Activated naive CD4-positive, alpha-beta T cell treated with Interleukin-2 at 50 U/mL for 16 hours (primary cell): ENCODE measurements at places on chromosomes 7 and 10.
A peak's percentile ranks its signal among the peaks of the same experiment; 100 is the strongest.

- DNase-seq = no peak
Observed at GRCh38 chr7:28687537-28687936, 270.6 kb downstream of the TRIL start.

- no peak for DNase-seq
Observed at GRCh38 chr7:111129435-111129834, 38.5 kb downstream of the LRRN3 start.

DNA sequence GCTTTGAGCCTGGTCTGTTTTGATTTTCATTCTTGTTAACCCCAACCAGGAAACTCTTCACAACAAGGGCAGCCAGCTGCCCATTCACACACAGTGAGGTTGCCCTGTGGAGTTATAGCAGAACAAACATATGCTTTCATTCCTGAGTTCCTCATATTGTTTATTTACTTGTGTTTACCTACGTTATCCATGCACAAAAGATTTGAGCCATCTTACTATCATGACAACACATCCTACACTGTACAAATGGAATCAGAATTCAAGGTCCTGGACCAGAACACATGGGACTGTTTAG, 21.7 kb upstream of the BMPER start:
- no peak for DNase-seq

DNA sequence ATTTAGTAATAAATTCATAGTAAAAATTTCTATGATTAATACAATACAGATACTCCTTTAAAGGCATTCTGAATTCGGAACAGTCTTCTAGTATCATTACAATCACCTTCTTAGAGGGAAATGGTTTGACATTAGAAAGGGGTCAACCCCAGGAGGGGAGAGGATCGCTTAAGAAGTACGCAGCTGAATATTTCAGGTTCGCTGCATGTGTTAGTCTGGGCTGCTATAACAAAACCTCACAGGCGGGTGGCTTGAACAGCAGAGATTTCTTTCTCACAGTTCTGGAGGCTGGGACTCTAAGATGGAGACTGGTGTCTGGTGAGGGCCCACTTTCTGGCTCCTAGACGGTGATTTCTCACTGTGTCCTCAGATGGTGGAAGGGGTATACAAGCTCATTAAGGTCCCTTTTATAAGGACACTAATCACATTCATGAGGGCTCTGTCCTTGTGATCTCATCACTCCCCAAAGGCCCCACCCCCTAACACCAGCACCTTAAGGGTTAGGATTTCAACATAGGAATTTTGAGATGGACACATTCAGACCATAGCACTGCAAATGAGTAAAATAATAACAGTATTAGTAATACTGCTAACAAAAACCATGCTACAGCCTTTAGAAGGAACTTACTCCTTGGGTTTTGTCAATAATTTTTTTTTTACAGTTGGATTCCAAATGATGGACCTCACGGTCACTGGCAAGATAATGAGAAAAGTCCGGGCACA, 34.0 kb downstream of the GNA12 start:
- no peak for DNase-seq

- no peak for DNase-seq
Observed at GRCh38 chr7:25891591-25891990, 260.4 kb upstream of the NFE2L3 start.

DNA sequence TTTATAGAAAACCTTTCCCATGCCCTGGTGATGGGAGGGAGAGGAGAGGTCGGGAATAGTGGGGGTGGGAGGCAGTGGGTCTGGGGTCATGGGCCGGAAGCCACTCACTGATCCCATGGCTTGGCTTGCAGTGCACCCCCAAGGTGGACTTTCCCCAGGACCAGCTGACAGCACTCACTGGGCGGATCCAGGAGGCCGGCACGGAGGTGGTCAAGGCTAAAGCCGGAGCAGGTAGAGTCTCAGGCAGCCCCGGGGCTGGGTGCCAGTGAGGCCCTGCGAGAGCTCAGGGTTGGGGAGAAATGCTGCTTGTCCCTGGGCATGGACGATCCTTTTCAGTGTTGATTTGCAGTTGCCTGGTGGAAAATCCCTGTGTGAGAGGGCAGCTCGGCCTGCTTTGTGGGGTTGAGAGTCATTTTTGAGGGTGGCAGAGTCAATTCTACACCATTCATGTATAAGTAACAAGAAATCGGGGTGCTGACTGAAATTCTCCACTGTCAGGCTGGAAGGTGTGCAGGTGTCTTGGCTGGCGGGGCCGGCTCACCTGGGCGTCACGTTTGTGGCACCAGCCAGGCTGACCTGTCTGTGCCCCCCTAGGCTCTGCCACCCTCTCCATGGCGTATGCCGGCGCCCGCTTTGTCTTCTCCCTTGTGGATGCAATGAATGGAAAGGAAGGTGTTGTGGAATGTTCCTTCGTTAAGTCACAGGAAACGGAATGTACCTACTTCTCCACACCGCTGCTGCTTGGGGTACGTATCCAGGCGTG, 16.5 kb downstream of the MDH2 start:
- no peak for DNase-seq

- DNase-seq = peak; percentile 21
Observed at GRCh38 chr7:12570534-12571461, at the start of gene SCIN. TSS of gene SCIN (plus strand) at chr7:12570720. CDS start at chr7:12570787, 67 bp downstream.

GRCh38 chr10:24455447-24455846, 246.5 kb downstream of the KIAA1217 start:
- no peak for DNase-seq

DNA sequence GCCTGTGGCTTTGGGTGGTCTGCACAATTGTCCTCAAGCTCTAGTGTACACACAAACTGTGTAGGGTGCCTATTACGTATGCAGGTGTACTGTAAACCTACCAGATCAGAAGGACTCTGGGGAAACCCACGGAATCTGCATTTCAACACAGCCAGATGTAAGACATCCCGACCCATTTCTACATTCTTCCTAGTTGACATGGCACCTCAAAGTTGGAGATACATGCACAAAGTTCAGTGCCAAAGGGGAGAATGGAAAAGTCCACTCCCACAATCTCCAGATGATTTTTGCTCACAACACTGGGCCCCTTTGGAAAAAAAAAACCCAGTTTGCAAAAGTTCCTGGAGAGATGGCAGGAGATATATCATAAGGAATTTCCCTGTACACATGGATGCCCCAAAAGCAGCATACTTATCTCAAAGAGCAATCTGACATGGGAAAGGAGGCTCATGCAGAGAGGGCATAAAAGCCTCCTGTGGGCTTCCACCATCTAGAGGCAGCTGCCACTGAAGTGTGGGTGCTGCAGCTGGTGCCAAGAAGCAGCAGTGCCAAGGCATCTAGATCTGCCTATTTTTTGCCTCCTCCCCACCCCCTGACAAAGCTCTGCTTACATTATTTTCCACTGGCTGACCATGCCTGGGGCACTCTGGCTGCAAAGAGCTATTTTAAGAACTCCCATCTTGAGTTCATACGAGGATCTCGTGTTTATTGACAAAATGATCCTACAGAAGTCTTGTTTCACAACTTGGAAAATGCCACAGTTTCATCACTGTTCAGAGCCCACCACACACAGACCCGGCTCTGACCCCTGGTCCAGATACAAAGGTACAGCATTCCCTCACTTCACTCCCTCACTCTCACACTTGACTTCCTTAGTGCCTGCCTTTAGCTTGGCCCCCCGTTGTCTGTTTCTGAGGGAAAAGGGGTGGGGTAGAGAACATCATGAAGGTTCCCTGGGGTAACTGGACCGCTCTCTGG, 12.9 kb downstream of the TECTB start:
- DNase-seq = no peak

- DNase-seq = peak; percentile 56
Observed at GRCh38 chr7:5532536-5533335, 109.1 kb upstream of the TNRC18 start.

- no peak for DNase-seq
Observed at GRCh38 chr7:48301201-48301600, 129.9 kb downstream of the ABCA13 start.

- no peak for DNase-seq
Observed at GRCh38 chr10:24440817-24441797, 232.2 kb downstream of the KIAA1217 start.

DNA sequence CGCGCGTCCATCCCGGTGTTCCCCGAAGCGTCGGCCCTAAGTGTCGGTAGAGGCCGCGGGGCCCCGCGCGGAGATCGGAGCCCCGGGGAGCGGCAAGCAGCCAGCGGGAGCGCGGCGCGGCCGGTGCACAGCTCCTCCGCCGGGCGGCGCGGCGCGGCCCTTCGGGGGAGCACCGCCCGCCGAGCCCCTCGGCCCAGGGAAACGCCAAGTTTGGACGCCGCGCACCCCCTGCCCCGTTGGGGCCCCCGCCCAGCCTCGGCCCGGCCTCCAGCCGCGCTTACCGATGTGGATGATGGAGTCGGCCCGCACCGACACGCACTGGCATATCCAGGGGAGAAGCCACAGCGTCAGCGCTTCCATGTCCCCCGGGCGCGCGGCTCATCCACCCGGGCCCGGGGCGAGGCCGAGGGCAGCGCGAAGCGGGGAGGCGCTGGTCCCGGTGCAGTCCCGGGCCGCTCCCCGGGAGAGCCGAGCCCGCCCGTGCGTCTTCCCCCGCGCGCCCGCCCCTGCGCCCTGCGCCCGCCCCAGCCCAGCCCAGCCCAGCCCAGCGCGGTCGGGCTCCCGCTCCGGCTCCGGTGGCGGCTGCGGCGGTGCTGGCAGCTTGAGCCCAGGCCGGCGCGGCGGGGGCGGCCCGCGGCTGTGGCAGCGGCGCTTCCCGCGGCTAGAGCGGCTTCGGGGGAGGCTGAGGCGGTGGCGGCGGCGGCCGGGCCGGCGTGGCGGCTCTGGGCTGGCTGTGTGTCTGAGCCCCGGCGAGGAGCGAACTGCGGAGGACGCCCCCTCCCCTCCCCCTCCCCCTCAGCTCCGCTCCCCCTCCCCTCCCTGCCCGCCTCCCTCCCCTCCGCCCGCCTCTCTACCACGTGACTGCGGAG, at the start of gene GRID1:
Gene GRID1, minus strand, starts transcription at position 763 of the 869 bp plus-strand sequence.
- DNase-seq = peak; percentile 15

DNA sequence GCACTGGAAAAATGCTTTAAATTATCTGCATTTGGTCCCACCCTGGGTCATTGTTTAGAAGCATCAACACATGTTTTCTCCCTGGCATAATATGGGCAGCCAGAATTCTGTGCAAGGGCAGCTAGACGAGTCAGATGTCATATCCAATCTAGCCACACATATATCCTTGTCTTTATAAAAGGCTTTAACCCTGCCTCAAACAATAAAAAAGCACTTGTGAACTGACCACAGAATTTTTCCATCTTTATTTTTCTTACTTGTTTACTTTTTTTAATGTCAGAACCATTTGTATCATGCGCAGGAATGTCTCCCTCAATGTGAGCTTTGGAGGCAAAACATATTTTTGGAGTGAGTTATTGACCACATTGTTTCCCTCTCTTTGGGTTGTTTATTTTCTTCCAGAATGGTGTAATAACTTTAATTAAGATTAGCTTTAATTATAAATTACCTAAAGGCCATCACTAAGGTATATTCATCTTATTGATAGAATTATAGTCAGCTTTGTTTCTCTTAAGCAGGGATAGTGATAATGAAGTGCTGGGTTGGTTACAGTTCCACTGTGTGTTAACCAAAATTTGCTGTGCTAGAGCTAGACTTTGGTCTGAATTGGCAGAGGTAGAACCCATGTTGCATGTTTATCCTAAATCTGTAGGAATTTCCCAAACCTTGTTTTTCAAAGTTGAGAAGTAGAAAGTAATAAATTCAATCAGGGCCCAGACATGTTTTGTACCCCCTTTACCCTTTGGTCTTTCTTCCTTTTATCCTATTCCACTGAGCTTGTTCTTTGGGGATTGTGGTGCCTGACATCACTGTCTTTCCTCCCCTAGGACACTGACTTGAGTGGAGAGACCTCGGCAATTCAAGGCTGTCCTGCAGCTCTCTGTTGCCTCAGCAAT, 1078.4 kb downstream of the KCNMA1 start:
- DNase-seq = no peak

- no peak for DNase-seq
Observed at GRCh38 chr7:2109251-2109872, 123.4 kb downstream of the MAD1L1 start.

DNA sequence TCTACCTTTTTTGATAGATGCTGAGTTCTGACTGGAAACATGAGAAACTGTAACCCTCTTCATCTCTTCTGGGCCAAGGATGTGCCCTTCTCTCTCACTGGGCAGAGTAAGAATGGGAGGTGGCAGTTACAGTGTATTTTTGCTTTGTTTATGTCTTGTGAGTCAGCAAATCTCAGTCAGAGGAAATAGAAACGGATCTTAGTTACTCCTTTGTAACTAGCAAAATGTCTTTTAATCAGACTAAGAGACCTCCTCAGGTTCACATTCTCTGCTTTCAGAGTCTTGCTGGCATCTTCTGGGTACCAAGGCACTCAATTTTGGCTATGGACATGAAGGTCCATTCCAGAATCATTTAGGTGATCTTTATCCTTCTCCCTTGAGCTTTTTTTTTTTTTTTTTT, 70.9 kb downstream of the HHEX start:
- no peak for DNase-seq

DNA sequence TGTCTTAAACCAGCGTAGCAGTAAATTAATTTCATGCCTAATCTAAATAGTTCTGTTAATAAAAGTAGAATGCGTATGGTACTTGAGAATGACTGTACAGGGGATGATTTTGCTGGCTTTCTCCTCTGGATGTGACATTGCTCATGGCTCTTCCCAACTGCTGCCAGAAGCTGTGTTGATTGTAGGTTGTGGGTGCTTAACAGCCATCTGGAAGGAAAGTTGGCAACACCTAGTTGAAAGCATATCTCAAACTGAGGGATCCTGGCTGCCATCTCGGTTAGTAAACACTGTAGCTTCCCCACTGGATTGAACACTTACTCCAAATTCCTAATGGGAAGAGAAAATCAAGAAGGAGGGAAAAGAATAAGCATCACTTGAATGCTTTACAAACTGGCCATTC, 130.9 kb downstream of the NXPH1 start:
- DNase-seq = no peak

GRCh38 chr7:55019191-55019690, 424 bp downstream of the EGFR start:
- DNase-seq = no peak

GRCh38 chr7:28853834-28854749, 104.0 kb downstream of the TRIL start:
- DNase-seq = peak; percentile 69

DNA sequence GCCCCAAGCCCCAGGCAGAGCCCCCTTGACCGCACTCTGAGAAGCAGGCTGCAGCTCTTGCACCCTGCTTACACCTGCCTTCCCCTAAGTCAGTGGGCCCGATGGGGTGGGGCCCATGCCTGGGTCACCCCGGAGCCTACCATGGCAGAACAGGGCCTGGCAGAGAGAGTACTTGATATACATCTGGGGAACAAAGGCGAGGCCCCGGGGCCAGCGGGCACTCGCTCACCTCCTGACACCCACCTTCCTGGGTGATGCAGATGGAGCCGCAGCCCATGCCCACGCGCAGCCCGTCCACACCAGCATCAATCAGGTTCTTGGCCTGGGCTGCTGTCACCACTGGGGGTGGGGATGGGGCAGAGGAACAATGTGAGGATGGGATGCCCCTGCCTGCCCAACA, 13.4 kb downstream of the IMPDH1 start:
- no peak for DNase-seq

- no peak for DNase-seq
Observed at GRCh38 chr7:1546274-1546908, 9.6 kb downstream of the TMEM184A start.

GRCh38 chr10:120279196-120279595, 177.8 kb upstream of the PLPP4 start:
- no peak for DNase-seq

GRCh38 chr7:94787285-94787684, 120.1 kb upstream of the PPP1R9A start:
- DNase-seq = no peak
